ENCODE measurements at places on chromosomes 4 and X.

DNA sequence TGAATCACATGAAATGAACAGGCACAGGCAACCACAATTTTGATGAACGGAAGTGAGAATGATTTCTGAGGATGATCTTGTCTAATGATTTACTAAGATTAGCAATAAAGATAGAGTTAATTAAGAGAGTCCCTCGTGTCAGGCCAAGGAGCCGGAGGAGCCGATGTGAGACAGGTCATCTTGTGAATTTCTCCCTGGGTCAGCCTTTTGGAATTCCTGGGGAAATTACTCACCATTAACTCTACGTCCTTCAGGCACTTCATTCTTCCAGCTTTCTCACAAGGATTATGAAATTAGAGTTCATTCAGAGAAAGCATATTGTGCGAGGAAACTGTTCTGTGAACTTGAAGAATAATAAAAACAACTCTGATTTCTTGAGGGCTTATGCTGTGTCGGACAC is 86.7 kb downstream of the PSAPL1 start:
- no peak for DNase-seq

- DNase-seq, result no peak
Observed at GRCh38 chr4:13522282-13523104, 21.8 kb downstream of the NKX3-2 start.

DNA sequence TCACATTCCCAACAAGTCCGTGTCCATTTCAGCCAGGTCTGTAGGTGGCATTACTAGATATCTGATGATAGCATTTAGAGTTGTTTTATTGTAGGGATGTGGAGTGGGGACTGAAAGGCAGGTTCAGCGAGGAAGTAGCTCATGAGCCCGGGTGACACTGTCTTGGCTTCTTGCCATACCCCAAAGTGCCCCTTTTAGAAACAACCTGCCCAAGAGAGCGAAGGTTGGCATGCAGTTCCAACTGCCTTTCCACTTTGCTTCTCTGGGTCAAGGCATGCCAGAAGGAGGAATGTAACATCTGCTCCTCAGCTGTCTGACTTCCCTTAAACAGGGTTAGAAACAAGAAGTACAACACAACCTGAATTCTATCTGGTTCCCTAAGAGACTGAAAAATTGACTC is 9.0 kb downstream of the GRIA3 start:
- DNase-seq, result no peak

GRCh38 chr4:173503330-173504180 is 26.5 kb downstream of the HAND2 start:
- DNase-seq, result no peak

- no peak for DNase-seq
Observed at GRCh38 chr4:152243896-152244595, 291.8 kb downstream of the FBXW7 start.

DNA sequence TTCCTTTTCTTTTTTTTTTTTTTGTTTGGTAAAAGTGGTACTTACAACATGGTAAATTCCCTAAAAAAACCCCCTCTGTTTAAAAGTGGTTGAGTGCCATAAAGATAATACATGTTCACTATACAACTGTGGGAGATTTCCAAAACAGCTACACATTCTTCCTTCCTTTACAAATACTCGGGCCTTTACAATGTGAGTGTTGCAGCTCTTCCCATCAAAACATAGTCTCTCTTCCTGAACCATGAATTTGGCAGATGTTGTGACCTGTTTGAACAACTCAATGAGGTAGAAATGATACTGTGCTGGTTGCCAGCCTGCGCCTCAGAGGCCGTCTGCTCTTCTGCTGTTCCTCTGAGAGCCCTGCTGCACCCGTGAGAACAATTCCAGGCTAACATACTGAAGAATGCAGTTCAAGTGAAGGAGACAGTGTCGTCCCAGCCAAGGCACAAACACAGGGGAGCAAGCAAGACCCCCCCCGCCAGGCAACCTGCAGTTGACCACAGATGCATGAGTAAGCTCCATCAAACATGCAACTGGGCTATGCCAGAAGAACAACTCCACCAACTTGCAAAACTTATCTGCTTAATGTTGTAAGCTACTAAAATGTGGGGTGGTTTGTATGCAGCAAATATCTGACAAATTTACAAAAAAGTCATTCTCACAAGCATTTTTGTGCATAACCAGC is 645.0 kb downstream of the PCDH7 start:
- DNase-seq, result no peak

DNA sequence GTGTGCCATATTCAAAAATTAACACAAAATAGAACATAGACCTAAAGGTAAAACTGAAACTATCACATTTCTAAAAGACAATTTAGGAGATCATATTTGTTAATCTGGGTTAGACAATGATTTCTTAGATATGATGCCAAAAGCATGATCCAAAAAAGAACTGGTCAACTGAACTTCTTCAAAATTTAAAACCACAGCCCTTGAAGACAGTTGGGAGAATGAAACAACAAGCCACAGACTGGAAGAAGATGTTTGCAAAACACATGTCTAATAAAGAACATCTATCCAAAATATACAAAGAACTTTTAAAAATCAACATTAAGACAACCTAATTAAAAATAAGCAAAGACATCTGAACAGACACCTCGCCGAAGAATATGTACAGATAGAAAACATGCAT is 19.5 kb downstream of the COMMD8 start:
- DNase-seq, result no peak

DNA sequence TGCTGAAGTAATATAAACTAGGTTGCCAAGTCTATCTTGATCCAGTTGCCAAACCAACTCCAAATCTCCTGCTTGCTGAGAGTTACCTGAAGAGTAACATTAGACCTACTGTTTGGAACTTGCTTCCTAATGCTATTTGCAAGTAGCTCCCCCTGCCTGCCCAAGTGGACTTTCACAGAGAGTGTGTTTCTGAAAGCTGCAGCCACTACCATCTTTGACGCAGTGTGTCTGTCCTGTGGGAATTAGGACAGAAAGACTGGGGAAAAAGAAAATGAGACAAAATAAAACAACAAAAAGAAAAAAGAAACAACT is 195.0 kb upstream of the HS3ST1 start:
- no peak for DNase-seq

- DNase-seq, result no peak
Observed at GRCh38 chrX:72254816-72255215, 16.0 kb upstream of the ERCC6L start.

GRCh38 chr4:101349801-101350064 is 2.4 kb upstream of the PPP3CA start:
- no peak for DNase-seq

- DNase-seq, result no peak
Observed at GRCh38 chrX:136202889-136203288, 48.3 kb downstream of the MAP7D3 start.
